Dorsolateral prefrontal cortex (tissue), 122 donors: ENCODE measurements at places on chromosomes 11 and 22. TPM values are rescaled to one million over a fixed set of nuclear protein-coding genes. Genes with fewer than 3 reads are reported as not detected.

DNA sequence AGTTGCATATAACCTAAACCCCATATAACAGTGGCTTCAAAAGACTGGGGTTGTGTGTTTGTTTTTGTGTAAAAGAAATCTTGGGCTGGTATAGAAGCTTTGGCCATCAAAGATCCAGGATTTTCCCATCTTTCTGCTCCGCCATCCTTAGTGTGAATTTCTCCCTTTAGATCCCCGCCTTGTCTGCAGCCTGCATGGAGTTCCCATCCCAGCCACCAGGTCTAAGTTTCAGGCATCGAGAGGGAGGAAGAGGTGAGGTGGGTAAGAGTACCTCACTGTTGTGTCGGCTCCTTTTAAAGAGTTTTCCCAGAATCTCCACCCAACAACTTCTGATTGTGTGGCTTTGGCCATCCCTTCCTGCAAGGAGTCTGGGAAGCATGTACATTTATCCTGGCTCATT lies 195.5 kb upstream of the SORL1-AS1 start:
- DNase-seq: no peak

GRCh38 chr22:43401661-43402060 lies 10.2 kb upstream of the MPPED1 start:
- DNase-seq: no peak

Gene MS4A6E
- not detected for total RNA-seq

- DNase-seq: no peak
Observed at GRCh38 chr11:47924184-47924691, 56.1 kb upstream of the PTPRJ start.

Gene BBOX1
- 14.9 TPM for total RNA-seq
